Cardiac septum (tissue), 1 donor: ENCODE measurements at places on chromosomes 7 and 10. TPM values are rescaled to one million over a fixed set of nuclear protein-coding genes. Genes with fewer than 3 reads are reported as not detected.

Gene SSC4D
- 0.51 TPM for total RNA-seq

Gene SLC18A3
- not detected for total RNA-seq

Gene USP6NL
- total RNA-seq, result 10.5 TPM

Gene INMT
- total RNA-seq, result 17.3 TPM

Gene CASP2
- total RNA-seq, result 12.6 TPM

Gene TYW1
- 11.2 TPM for total RNA-seq

Gene SPDYE16
- not detected for total RNA-seq

Gene GARIN1A
- total RNA-seq, result 2.4 TPM

Gene CBX3
- total RNA-seq, result 66.8 TPM

Gene NPSR1
- not detected for total RNA-seq

Gene PROSER2
- total RNA-seq, result 1.3 TPM

Gene HMX3
- not detected for total RNA-seq

Gene ANXA8
- total RNA-seq, result not detected

Gene COL17A1
- 0.22 TPM for total RNA-seq

Gene CUZD1
- total RNA-seq, result 0.35 TPM

Gene OPN1SW
- total RNA-seq, result not detected

Gene MARVELD1
- total RNA-seq, result 8.6 TPM

Gene AKR1C4
- not detected for total RNA-seq

Gene DNMBP
- total RNA-seq, result 5.6 TPM

Gene EVX1
- total RNA-seq, result not detected

Gene RBM28
- 35.1 TPM for total RNA-seq

Gene CYP3A7
- not detected for total RNA-seq

Gene SH2B2
- total RNA-seq, result 3.1 TPM

Gene SFXN4
- 44.0 TPM for total RNA-seq

Gene PNLIPRP3
- total RNA-seq, result not detected

Gene LAMB4
- 0.05 TPM for total RNA-seq

Gene ELFN1
- total RNA-seq, result 7.4 TPM

Gene CRYGN
- not detected for total RNA-seq

Gene BAMBI
- total RNA-seq, result 46.6 TPM

Gene MEPCE
- total RNA-seq, result 19.7 TPM

Gene VGF
- total RNA-seq, result 0.08 TPM

Gene CYCS
- total RNA-seq, result 494 TPM

Gene CHAT
- total RNA-seq, result not detected

Gene RAB18
- 113 TPM for total RNA-seq

Gene LRRC4
- 3.7 TPM for total RNA-seq

Gene ECHDC3
- 35.1 TPM for total RNA-seq

Gene ACTL6B
- total RNA-seq, result not detected

Gene CPVL
- total RNA-seq, result 86.9 TPM

Gene OR13A1
- total RNA-seq, result not detected

Gene PNLIPRP1
- total RNA-seq, result not detected

Gene BEND7
- total RNA-seq, result 14.0 TPM

Gene PPP1R17
- not detected for total RNA-seq

Gene FAM131B
- 0.19 TPM for total RNA-seq

Gene PLEKHS1
- total RNA-seq, result not detected

Gene ATOH7
- total RNA-seq, result not detected

Gene ASZ1
- total RNA-seq, result not detected

Gene DNAJC12
- 4.0 TPM for total RNA-seq

Gene ITIH2
- total RNA-seq, result not detected

Gene BLNK
- 0.86 TPM for total RNA-seq

Gene MEIG1
- 0.54 TPM for total RNA-seq

Gene CTTNBP2
- total RNA-seq, result 2.2 TPM

Gene WEE2
- total RNA-seq, result not detected

Gene FEZF1
- total RNA-seq, result 0.13 TPM

Gene COL28A1
- total RNA-seq, result 0.51 TPM
